Memory B cell (primary cell): ENCODE measurements at places on chromosomes 1 and 21.
A peak's percentile ranks its signal among the peaks of the same experiment; 100 is the strongest.

DNA sequence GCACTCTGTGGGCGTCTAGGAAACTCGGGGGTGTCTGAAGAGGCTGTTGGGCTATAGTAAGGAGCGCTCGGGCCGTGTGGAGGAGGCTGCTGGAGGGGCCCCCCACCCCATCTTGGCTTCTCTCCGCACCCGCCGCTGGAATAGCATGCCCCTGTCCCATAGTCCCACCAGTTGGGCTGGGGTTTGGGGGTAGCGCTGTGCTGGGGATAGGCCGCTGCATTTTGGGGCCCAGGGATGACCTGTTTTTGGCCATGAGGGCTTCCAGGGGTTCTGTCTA, 511 bp downstream of the EFNA3 start:
- no peak for DNase-seq

DNA sequence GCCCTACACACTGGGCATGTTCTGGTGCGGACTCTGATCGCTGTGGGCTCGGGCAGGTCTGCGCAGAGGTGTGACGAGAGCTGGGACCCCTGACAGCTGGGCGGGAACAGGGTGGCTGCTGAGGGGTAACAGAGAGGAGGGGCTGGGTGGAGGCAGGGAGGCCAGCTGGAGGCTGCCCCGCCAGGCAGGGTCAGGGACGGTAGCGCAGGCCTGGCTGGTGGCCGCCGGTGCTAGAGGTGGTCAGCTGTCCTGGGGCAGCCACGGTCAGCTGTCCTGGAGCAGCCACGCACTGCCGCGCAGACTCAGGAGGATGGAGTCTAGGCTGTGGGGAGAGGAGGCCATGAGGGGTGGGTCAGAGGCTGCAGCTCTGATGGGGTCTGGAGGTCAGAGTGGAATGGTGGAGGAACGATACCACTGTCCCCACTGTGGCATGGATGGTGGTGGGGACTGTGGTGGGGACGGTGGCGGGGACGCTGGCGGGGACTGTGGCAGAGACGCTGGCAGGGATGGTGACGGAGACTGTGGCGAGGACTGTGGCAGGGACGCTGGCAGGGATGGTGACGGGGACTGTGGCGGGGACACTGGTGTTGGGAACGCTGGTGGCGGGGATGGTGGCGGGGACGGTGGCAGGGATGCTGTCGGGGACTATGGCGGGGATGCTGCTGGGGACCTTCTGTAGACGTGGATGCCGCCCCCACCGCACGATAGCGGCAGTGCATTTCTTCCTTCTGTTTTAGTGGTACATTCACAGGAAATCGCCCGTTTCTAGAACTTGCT, 21.3 kb upstream of the LRRC3 start:
- DNase-seq: no peak

DNA sequence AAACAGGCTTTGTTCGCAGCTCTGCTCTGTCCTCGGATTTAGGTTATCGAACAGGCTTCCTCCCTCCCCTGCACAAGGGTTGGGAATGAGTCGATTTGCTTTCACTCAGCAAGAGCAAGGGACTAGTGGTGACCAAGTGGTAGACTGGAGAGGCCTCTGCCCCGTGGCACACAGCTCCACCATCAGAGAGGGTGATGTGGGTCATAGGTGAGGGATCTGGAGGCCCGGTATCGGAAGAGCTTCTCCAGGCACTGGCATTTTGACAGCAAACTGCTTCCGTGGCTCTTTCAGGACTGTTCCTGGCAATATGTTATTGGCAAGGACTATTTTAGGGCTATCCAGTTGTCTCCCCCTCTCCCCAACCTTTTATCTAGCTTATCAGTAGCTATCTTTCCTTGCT, 3.1 kb upstream of the ELF3 start:
- DNase-seq: no peak

- no peak for DNase-seq
Measured at GRCh38 chr21:35922618-35923017, 137.7 kb downstream of the SETD4 start.

- no peak for DNase-seq
Measured at GRCh38 chr1:31064111-31064717, 1.3 kb downstream of the PUM1 start.

DNA sequence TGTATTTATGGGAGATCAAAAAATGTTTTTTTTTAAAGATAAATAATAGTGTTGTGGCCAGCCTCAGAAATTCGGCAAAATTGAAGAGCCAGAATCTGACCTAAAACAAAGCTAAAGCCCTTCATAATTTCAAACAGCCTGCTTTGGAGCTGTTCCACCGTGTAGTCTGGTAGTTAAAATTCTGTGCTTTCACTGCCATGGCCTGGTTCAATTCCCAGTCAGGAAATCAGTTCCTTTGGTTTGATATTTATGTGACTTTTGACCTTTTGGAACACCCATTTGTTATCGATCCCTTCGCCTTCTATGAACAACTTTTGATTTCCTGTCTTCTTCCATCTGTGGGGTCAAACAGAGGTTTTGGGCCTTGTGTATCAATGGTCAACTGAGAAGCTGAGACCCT, 179.8 kb downstream of the HFM1 start:
- DNase-seq: no peak

GRCh38 chr21:44927587-44928461, 7.1 kb upstream of the ITGB2 start:
- DNase-seq: no peak

- no peak for DNase-seq
Measured at GRCh38 chr1:225534135-225534534, 106.3 kb upstream of the LBR start.

DNA sequence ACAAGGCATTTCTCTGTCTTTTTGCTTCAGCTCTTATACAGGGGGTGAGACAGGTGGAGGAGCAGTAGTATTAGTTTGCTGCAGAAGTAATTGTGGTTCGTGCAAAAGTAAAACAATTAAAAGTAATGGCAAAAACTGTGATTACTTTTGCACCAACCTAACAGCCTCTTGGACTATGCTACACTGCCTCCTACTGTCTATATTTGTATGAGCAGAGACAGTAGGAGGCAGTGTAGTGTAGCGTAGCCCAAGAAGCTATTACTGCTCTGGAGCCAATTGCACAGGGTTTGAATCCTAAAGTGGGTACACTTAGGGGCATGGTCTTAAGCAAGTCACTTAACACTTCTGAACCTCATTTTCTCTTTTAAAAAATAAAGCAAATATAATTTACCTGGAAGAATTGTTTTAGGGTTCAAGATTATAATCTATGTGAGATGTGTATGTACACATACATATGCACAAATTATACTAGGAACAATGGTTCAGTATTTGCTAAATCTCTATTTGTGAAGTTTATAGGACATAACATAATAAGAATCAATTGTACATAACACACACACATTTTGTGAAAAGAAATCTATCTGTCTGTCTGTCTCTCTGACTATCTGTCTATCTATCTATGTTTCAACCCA, 103.8 kb downstream of the BRINP3 start:
- no peak for DNase-seq

DNA sequence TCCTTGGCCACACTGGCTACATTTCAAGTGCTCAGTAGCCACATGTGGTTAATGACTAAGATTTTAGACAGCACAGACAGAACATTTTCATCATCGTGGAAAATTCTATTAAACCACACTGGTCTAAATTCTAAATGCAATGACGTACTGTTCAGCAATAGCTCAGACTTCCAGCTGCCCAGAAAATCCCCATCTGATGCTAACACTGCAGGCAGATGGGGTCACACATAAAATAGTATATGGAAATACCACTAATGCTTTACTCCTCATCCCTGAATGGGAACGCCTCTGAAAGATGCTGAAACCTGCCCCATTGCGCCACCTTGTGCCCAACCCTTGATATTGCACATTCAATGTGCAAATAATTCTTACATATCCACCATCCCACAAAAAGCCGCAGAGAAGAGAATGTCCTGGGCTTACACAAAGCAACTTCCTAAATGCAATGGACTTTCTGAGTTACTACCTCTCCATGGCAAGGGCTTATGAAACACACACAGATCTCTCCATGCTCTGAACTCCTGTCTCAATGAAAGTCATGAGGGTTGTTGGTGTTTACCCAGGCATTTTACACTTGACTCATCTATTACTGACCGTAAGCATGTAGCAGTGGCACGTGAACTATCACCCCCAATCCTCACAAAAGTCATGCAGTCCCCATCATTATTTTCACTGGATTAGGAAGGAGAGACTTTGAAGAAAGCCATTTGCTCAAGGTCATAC, 20.3 kb upstream of the SLC5A9 start:
- DNase-seq: peak; percentile 49

DNA sequence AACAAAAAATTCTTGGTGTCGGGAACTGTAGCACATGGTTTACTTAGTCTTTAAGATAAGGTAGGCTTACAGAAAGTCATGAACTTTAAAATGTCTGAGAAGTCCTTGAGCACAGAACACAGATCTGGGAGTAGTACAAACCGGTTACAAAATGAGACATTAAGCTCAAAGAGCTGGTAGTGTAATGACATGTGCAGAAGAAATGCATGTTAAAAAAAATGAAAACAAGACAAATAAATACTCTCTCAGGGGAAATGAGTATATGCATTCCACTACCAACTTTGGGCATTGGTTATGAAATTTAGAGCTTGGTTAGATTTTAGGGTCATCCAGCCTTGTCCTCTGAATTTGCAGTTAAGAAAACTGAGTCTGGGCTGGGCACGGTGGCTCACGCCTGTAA, 91.5 kb upstream of the F3 start:
- DNase-seq: no peak

GRCh38 chr1:10671622-10672342, 124.7 kb downstream of the CASZ1 start:
- DNase-seq: no peak

DNA sequence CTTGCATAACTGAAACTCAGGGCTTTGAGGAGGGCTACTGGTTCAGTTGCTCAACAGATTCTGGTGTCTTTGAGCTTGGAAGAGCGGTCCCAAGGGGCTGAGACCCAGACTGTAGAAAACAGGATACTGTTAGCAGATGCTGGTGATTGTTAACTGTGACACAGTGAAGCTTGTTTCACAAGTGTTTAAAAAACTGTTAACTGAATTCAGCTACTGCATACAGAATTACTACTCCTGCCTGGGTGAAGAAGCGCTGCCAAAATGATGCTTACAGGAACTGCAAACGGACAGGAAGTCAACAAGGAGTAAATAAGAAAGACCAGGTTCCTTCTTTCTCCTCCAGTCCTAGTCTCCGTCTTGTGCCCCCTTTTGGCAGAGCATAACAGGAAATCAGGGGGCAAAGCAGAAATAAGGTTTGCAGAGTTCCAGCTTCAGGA, 195.3 kb upstream of the USP25 start:
- DNase-seq: no peak

DNA sequence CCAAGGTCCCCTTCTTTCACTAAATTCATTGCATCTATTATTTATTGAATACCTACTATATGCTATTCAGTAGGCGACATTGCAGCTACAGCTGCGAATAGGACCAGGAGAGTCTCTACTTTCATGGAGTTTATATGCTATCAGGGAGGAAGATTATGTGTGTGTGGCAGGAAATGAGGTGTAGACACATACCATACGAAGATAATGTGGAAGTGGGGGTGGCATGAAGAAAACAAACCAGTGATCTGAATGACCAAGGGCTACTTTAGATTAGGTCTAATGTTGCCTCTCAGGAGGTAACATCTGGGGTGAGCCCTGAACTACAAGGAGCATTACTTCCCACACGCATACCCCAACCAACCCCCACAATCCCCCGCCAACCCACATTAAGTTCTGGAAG, 1.0 kb upstream of the PPIH start:
- no peak for DNase-seq

DNA sequence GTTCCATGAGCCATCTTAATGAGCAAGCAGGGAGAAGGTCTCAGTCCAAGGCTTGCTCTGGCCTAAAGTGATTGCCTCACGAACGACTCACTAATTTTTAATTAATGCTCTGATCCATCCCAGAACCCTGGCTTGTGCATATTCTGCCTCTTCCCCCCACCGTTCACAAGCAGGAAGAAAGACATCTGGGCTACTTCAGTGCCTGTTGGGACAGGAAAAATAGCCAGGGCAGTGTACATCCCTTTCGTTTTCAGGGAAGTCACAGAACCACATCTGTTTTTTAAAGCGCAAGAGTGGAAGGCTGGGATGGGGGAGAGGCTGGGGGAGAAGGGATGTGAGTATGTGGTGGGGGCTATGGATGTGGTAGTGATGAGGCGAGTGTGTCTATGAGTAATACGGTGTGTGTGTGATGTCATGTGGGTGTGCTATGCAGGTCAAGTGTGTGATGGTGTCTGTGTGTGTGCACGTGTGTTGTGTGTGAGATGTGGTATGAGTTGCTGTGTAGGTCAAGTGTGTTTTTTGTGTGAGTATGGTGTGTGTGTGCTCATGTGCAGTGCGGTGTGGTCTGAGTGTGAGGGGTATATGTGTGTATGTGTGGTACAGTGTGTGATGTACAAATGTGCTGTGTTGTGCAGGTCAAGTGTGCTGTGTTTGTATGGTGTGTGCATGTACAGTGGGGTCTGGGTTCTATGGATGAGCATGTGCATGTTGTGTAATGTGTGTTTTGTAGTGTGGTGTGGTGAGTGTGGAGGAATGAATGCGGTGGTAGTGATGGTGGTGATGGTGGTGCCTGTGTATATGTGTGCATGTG, 64.9 kb upstream of the SYT6 start:
- no peak for DNase-seq

DNA sequence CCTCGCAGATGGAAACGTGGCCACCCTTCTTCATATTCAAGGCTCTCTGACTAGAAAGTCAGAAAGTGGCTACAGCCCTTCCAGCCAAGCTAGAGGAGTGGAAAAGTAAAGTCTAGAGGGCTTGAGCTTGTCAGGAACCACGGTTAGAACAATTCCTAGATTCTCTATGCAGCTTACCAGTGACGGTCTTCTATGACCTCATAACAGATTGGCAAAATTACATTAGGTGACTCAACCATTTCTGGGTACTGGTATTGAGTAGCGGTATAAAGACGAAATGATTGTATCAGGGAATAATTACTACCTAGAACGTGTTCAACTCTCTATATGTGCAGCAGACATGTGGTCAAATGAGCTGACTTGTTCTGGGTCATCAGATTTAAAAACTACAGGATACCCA, 155.0 kb upstream of the RUNX1 start:
- no peak for DNase-seq

DNA sequence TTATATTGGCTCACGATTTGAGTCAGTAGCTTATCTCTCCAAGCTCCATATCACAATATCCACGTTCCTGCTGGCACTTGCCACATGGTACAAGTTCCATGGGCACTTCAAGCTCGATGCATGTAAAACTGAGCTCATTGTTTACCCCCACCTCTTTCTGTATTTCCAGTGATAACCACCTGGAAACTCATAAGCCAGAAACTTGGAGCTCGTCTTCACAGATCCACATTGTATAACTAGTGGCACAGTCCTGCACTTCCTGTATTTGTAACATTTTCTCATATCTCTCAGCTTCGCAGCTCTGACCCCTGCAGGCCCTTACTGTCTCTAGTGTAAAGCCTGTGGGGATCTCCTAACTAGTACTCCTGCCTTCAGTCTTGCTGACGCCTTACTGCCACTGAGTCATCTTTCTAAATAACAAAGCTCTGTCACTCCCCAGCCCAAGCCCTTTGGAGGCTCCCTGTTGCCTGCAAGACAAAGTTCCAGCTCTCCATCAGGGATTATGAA, 6.5 kb upstream of the C2CD4D start:
- no peak for DNase-seq
